Naive B cell (primary cell): ENCODE measurements at places on chromosomes 11 and 22. TPM values are rescaled to one million over a fixed set of nuclear protein-coding genes. Genes with fewer than 3 reads are reported as not detected.

GRCh38 chr11:70587075-70587389, 188.7 kb downstream of the CTTN start:
- H3K27ac ChIP-seq, result no peak overlapping the region
- H3K27me3 ChIP-seq, result peaks cover 8% of the 10 kb centered on the region
- no peak for DNase-seq
- no peaks in the 10 kb centered on the region for H3K4me1 ChIP-seq

DNA sequence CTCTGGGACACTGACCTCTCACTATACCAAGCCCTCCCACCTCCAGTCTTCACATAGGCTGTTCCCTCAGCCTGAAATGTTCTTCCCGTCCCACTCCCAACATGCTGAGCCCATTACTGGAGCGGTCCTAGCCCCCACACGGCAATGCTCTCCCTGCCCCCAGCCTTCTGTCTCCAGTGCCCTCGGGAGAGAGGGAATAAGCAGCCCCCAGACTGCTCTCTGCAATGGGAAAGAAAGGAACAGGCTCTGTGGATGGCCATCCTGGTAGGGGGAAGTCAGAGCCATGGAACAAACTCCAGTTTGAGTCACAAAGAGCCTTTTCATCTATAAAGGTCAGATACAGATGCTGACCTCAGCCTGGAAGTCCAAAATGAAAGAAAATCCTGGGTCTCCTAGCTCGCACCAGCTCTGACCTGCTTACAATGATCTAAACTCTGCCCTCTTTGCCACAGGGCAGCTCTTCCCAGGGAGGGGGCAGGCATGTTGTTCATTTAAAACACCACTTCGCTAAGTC, 62.6 kb downstream of the FLRT1 start:
- no peak overlapping the region for H3K27ac ChIP-seq
- no peaks in the 10 kb centered on the region for H3K27me3 ChIP-seq
- no peak overlapping the region for H3K4me3 ChIP-seq
- no peaks in the 10 kb centered on the region for H3K36me3 ChIP-seq

The MMP10 gene
- not detected for polyA plus RNA-seq

The MMP13 gene
- not detected for polyA plus RNA-seq

The SLC22A12 gene
- polyA plus RNA-seq, result not detected

The CDC42EP2 gene
- not detected for polyA plus RNA-seq

DNA sequence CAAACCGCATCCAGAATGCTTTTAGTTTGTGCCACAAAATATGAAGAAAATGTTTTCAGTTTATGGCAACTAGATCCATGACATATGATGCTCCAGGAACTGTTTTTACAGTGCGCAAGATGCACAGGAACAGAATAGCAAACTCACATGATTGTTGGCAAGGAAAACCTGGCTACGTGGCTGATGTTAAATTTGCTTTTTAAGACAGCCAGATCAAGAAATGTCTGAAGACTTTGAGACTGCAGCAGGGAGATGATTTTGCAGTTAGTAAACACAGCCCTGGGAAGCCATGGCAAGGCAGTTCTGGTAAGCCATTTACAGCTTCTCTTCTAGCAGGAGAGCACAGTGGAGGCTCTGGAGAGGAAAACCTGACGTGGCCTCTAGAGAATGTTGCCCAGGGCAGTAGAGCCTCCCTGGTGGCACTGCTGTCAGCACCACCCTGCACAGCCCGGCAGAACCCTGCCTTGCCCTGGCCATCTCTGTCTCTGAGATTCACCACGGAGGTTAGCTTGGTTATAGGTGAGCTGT, 69.8 kb upstream of the TNRC6B start:
- H3K27ac ChIP-seq, result peak overlapping the region; percentile 40
- no peaks in the 10 kb centered on the region for H3K27me3 ChIP-seq
- H3K36me3 ChIP-seq, result no peaks in the 10 kb centered on the region
- no peak for DNase-seq
- peaks cover 84% of the 10 kb centered on the region for H3K4me1 ChIP-seq

DNA sequence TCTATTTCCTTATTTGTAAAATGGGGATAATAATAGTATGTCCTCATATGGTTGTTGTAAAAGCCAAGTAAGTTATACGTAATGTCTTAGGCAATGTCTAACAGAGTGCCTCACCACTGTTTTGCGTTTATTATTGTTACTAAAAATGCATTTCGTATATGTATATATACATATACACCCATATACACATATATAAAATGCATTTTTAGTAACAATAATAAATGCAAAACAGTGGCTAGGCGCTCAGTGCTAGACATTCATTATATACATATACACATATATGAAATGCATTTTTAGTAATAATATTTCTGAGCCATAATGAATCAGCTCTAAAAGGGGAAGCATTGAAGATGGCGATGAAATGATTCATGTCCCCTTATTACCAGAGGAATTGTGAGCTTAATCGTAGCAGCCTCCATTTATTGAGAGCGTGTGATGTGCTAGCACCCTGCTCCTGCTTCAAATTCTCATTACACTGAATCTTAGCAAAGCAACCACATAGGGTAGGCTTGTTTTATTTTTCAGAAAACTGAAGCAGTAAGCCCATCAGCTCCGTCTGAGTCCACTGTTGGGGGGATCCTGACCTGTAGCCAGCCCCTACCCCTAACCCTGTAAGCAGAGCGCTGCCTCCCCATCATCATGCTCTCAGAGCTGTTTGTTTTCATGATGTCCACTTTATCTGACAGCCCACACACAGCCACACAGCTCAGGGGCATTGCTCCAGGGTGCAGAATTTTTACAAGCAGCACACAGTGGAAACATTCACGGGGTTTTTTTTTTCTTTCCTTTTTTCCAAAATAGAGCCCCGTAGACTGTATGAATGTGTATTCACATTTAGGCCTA, 97.1 kb upstream of the NAV2 start:
- no peak overlapping the region for H3K27ac ChIP-seq
- H3K4me3 ChIP-seq, result no peak overlapping the region
- no peak for DNase-seq
- H3K27me3 ChIP-seq, result peaks cover 3% of the 10 kb centered on the region
- no peaks in the 10 kb centered on the region for H3K36me3 ChIP-seq

GRCh38 chr11:111978028-111978771, 41.1 kb downstream of the DIXDC1 start:
- H3K4me1 ChIP-seq, result peaks cover 6% of the 10 kb centered on the region
- H3K27me3 ChIP-seq, result peaks cover 40% of the 10 kb centered on the region
- H3K36me3 ChIP-seq, result no peaks in the 10 kb centered on the region
- no peak for DNase-seq
- H3K4me3 ChIP-seq, result peak overlapping the region; percentile 70

GRCh38 chr11:60566776-60567175, 51.6 kb downstream of the MS4A13 start:
- H3K36me3 ChIP-seq, result peaks cover 8% of the 10 kb centered on the region
- peaks cover 28% of the 10 kb centered on the region for H3K4me1 ChIP-seq
- no peak overlapping the region for H3K4me3 ChIP-seq
- H3K27me3 ChIP-seq, result peaks cover 4% of the 10 kb centered on the region
- no peak for DNase-seq
- no peak overlapping the region for H3K27ac ChIP-seq

DNA sequence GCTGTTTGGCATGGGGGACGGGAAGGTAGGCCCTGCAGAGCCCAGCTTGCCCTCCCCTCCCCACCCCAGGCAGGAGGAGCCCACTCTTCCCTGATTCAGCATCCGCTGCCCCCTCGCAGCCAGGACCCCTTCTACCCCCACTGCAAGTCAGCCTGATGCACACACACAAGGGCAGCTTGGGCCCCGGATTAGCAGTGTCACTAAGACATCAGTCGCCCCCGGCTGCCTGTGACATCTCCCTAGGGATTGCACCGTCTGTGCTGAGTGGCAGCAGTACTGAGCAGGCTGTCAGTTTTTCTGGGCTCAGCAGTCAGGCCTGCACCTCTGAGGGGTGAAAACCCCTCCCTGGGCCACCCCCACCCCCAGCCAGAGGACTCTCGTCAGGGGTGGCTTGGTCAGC, 30.4 kb upstream of the SYT7 start:
- H3K4me1 ChIP-seq, result peaks cover 4% of the 10 kb centered on the region
- H3K36me3 ChIP-seq, result no peaks in the 10 kb centered on the region
- DNase-seq, result no peak

DNA sequence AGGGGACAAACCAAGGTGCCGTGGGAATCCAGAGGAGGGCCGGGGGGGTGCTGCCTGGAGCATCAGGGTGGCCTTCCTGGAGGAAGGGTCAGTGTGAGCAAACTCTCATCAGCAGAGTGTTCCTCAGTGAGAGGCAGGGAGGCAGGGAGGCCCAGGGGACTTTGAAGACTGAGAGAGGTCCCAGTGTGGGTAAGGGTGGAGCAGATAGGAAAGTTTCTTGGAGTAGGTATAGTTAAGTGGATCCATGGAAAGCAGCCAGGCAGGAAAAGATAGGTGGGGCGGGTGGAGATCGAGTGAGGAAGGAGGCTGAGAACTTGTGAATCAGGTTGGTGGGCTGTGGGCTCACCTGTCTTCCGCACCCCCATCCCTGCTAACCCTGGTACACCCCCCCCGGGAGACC, 9.3 kb downstream of the UPK3A start:
- no peaks in the 10 kb centered on the region for H3K36me3 ChIP-seq
- H3K4me3 ChIP-seq, result no peak overlapping the region
- H3K27me3 ChIP-seq, result no peaks in the 10 kb centered on the region
- peak overlapping the region; percentile 22 for H3K27ac ChIP-seq

DNA sequence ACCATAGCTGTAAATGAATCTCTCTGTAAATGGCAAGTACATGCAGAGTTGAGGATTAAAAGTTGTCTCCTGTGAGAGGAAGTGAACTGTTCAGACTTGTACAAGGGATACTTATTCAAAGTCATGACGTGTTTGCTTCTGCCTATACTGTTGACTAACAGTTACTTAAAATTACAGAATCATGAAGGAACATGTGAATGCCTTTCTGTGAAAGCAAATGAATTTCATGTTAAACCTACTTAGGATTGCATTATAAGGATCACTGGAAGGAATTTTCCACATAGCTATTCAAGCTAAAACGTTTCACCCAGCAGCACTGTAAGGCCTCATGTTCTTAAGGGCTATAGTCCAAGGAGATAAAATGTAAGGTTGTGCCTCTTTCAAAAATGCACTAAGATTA, 93.4 kb upstream of the BIRC3 start:
- peaks cover 15% of the 10 kb centered on the region for H3K27me3 ChIP-seq
- no peak overlapping the region for H3K4me3 ChIP-seq
- H3K27ac ChIP-seq, result no peak overlapping the region
- H3K36me3 ChIP-seq, result no peaks in the 10 kb centered on the region
- H3K4me1 ChIP-seq, result no peaks in the 10 kb centered on the region

The F2 gene
- polyA plus RNA-seq, result not detected

DNA sequence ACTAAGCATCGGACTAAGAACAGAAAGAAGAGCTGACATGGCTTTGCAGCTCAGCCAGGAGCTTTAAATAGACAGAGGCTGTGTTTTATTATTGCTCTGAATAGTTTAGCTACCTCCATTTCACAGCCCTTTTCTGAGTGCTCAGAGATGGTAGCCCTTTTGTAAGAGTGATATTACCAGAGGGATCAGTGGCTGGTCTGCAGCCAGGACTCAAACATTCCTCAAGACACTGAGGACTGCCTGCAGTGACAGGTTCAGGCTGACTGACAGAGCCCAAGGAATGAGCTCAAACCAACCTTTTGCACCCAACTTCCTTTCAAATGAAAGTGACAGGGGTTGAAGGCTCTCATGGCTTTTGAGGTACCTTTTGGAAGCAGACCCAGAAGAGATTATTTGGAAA, 189.0 kb downstream of the DDX10 start:
- DNase-seq, result no peak
- H3K36me3 ChIP-seq, result no peaks in the 10 kb centered on the region
- no peaks in the 10 kb centered on the region for H3K27me3 ChIP-seq
- peak overlapping the region; percentile 99 for H3K27ac ChIP-seq
- H3K4me1 ChIP-seq, result peaks cover 26% of the 10 kb centered on the region

DNA sequence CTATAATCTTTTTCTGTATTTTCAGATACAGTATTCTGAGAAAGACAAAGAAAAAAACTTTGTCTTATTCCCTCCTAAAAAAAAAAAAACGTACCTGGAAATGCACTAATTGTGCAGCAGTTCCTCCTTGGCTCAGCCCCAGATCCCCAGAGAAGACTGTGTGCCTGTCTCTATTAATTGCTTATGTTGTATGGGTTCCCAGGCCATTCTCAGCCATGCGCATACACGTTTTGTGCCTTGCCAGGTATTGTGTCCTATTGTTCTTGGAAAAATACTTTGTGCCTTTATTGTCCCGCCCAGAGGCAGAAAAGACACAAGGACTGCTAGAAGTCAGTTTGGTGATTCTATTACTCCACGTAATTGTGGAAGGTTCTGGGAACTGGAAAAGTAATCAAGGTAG, 91.2 kb downstream of the PIWIL4 start:
- DNase-seq, result no peak
- H3K27ac ChIP-seq, result no peak overlapping the region
- peaks cover 20% of the 10 kb centered on the region for H3K27me3 ChIP-seq

The PRR33 gene
- 0.08 TPM for polyA plus RNA-seq

DNA sequence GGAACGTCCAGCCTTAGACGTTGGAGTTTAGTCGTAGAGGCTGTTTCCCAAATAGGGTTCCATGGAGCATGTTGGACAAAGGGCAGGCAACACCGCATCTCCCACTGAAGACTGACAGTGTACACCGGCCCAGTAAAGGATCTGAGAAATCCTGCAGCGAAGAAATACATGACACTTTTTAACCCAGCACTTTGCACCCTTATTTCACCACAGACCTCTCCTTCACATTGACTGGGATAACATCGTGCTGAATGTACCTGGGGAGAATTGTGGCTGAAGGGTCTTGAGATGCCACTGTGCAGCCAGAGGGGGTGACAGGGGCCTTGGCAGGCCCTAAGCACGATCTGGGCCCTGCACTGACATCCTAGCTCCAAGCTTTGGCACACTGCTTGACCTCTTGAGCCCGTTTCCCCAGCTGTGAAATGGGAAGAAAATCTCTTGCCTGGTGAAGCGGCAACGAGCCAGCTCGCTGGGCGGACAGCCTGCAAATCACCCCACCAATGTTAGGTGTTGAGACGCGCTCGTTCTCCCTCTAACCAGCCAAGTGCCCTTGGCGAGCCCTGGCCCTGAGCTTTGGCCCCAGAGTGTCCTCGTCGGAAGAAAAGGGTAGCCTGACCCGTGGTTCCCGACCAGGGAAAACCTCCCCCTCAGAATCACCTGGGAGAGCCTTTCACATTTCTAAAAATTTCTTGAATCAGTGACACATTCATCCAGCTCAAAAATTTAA, 13.4 kb downstream of the CD5 start:
- no peak overlapping the region for H3K27ac ChIP-seq
- H3K27me3 ChIP-seq, result no peaks in the 10 kb centered on the region
- DNase-seq, result no peak
- peaks cover 40% of the 10 kb centered on the region for H3K4me1 ChIP-seq

DNA sequence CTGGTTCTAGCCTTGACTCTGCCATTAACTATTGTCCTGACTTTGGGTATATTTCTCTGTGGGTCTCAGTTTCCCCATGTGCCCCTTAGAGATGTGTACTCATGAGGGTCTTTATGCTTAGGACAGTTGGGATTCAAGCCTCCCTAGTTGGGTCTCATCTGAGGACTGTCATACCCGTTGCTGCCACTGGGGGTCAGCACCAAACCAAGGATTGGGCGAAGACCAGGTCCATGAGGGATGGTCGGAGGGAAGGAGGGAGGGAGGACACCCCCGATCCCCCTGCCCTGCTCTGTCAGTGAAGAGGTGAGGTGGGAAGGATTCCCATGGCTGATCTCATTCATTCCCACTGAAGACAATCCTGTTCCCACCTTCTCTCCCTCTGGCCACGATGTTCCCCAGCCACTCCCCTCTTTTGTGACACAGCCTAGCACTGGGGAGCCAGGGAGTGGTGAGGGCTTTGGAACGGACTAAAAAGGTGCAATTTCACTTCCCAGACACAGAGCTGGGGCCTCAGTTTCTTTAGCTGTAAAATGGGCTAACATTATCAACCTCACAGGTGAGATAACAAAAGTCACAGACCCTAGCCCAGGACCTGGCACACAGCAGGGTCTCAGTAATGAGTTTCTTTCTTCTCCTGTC, 12.4 kb upstream of the KLHL35 start:
- H3K27ac ChIP-seq, result no peak overlapping the region
- no peaks in the 10 kb centered on the region for H3K36me3 ChIP-seq
- no peaks in the 10 kb centered on the region for H3K4me1 ChIP-seq
- no peak overlapping the region for H3K4me3 ChIP-seq
- DNase-seq, result peak; percentile 55
